ENCODE measurements at places on chromosomes 4 and X. TPM values are rescaled to one million over a fixed set of nuclear protein-coding genes. Genes with fewer than 3 reads are reported as not detected.

- H3K4me3 ChIP-seq = no peak overlapping the region
- H3K4me1 ChIP-seq = no peaks in the 10 kb centered on the region
- no peak overlapping the region for H3K27ac ChIP-seq
Observed at GRCh38 chrX:13212191-13212651, 107.6 kb downstream of the ATXN3L start.

DNA sequence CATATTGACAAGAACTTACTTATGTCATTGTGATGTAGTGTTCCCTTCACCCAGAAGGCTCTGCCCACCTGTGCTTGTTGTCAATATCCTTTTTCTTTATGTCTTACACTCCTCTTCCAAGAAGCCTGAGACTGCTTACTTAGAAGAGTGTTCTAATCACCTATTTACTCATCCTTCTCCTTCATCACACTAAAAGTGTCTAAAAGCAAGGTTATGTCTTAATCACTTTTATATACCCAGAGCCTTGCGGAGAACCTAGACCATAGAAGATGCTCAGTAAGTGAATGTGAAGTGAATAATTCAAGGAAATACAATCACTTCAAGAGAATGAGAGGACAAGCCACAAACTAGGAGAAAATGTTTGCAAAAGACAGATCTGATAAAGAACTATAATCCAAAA, 177.6 kb upstream of the S100G start:
- DNase-seq = no peak
- H3K27ac ChIP-seq = no peak overlapping the region
- H3K4me1 ChIP-seq = no peaks in the 10 kb centered on the region
- no peaks in the 10 kb centered on the region for H3K36me3 ChIP-seq
- H3K4me3 ChIP-seq = no peak overlapping the region
- no peaks in the 10 kb centered on the region for H3K27me3 ChIP-seq

DNA sequence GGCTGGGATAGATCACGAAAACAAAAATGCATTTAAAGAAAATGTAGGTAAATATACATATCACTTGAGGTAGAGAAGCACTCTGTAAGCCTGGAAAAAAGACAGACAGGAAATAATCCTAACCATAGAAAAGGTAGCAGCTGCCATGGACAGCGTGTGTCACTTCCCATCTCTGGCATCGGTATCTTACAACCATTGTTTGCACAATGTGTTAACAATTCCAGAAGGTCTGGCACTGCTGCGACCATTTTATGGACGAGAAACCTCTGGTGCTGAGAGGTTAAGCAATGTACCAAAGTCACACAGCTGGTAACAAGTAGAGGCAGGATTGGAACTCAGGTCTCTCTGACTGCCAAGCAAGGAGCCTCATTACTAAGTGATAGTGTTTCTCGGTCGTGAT, 1.7 kb upstream of the MTNR1A start:
- H3K36me3 ChIP-seq = no peaks in the 10 kb centered on the region
- H3K27ac ChIP-seq = no peak overlapping the region
- no peak overlapping the region for H3K4me3 ChIP-seq
- no peaks in the 10 kb centered on the region for H3K4me1 ChIP-seq
- no peak for DNase-seq

DNA sequence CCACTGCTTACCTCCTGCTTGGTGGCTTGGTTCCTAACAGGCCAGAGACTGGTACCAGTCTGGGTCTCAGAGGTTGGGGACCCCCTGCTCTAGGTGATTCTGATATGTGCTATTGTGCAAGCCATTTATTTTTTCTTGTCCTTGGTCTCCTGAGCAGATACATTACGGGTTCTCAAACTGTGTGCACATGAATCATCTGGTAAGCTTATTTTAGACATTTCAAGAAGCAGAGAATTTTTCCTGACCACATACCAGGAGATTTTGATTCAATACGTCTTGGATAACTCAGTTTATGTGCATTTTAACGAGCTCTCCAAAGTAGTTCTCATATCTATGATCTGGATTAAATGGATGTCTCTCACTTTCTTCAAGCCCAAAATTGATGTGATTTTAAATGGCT, 77.2 kb downstream of the FHIP1A start:
- no peak overlapping the region for H3K4me3 ChIP-seq
- no peak overlapping the region for H3K27ac ChIP-seq
- no peak for DNase-seq
- no peaks in the 10 kb centered on the region for H3K4me1 ChIP-seq
- H3K27me3 ChIP-seq = no peaks in the 10 kb centered on the region

CXCL8 gene
- 0.32 TPM for total RNA-seq

DMP1 gene
- not detected for total RNA-seq
